ENCODE measurements at places on chromosomes 6 and 20.

DNA sequence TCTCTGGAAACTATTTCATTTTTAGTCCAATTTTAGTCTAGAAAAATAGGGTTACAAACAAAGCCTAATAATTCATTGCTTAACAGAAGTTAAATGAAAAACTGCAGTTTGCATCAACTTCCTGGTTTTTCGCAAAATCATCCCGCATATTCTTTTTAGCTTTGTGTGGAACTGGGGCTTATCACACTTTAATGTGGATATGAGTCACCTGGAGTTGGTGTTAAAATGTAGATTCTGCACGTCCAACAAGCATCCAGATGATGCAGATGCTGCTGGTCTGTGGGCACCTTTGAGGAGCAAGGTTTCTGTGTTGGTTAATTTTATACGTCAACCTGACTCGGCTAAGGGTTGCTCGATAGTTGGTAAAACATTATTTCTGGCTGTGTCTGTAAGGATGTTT is 126.1 kb downstream of the PLCB4 start:
- no peak for DNase-seq

- no peak for DNase-seq
Measured at GRCh38 chr6:159074876-159075275, 30.1 kb upstream of the TAGAP start.

DNA sequence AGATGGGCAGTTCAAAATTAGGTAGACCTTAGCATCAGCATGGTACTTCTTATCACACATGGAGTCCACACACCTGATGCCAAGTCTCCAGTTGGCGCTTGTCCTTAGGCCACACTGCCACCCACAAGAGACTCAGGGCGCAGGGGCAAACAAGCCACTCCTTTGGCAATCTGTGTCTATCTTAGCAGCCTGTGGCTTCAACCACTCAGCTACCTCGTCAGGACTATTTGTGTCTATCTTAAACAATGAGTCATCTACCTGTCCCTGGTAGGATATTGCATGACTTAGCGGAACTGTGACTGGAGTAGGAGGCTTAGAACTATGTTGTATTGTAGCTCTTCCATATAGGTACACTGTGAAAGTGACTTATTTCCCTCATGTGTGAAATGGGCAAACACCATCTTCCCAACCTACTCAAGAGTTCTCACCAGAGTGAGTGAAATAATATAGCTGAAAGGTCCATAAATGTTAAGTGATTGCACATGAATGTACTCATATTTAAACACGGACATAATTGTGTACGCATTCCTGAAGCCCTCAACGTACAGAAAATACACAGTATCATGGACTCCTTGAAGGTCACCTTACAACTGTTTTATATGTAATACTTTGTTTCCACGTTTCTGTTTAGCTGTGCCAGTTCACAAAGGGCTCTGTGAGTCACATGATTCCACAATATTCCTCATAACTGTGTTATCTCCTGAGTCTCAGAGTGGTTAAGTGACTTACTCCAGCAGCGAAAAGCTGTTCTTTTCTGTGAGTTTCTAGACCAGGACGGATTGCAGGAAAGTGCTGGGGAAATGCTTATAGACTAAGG is 1.6 kb downstream of the TRIM27 start:
- no peak for DNase-seq

DNA sequence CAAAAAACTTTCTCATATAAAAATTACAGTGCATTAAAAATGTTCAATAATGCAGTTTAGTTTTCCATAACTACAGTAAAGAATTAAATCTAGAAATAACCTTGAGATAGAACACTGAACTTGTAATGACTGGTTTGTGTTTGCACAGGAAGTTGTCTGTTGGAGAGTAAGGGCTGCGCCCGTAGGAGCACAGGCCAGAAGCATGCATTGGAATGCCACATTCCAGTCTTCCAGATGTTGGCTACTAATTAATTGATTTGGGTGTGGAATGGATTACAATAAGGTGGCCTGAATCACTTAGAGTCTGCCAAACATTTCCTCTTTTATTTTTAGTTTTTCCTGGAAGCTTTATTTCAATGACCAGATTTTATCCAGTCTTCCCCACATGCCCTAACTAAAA is 582.6 kb upstream of the MMS22L start:
- DNase-seq = no peak

DNA sequence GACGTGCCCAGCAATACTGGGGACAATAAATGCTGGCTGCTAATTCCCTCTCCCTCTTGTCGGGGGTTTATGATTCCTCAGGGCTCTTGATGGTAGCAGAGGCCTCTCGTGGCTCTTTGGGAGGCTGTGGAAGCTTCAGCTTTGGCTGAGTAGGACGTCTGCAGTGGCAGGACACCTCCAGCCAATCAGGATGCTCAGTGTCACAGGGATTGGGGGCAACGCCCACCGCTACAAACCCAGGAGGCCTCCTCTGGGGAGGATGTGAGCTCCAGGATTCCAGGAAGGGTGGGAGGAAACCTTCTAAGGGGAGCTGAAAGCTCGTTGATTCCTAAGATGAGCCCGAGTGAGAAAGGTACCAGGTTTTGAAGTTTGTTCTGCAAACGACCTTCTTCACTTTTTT is 19.4 kb downstream of the RSPO4 start:
- DNase-seq = no peak

DNA sequence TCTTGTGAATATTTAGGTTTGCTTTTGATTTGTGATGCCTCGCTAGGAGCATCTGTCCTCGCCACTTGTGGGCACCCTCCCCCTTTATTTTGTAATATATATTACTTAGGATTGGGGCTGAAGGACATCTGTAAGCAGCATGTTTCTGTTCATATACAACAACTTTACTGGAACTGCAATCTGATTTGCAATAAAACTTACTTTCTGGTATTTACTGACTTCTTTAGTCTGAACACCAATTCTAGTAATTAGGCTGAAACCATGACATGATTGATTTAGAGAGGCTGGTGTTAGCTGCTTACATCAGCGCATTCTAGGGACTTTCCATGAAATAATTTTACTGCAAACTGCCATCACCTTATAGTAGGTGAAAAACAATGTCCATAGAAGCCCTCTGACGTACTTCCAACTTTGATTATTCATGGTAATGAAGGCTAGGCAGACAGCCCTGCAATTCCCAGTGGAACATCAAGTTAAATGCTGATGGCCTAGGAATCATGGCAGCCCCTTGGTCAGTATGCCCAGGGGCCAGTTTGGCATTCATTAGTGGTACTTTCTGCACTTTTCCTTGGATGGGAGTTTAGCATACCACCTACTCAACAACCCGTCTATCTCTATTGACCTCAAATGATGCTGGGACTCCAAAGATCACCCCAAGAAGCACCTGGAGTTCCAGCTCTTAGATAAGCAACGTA is 132.9 kb upstream of the MCHR2 start:
- DNase-seq = no peak

GRCh38 chr6:103018426-103018825 is 1624.9 kb downstream of the GRIK2 start:
- DNase-seq = no peak

GRCh38 chr20:47998736-47999135 is 213.5 kb upstream of the SULF2 start:
- no peak for DNase-seq

GRCh38 chr20:48735112-48735511 is 92.7 kb downstream of the PREX1 start:
- no peak for DNase-seq

DNA sequence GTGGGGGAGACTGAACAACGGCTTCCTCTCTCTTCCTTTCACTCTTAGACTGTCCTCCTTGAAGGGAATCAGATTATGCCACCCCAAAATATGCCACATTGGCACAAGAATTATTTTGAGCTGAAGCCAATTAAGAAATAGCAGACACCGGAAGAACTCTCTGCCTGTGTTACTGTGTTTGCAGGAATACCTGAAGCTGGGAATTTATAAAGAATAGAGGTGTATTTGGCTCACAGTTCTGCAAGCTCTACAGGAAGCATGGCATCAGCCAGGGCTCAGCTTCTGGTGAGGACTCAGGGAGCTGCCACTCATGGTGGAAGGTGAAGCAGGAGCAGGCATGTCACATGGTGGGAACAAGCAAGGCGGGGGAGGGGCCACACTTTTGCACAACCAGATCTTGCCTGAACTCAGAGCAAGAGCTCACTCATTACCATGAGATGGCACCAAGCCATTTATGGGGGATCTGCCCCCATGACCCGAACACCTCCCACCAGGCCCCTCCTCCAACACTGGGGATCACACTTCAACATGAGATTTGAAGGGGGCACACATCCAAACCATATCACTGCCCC is 46.0 kb downstream of the PCNA start:
- no peak for DNase-seq

DNA sequence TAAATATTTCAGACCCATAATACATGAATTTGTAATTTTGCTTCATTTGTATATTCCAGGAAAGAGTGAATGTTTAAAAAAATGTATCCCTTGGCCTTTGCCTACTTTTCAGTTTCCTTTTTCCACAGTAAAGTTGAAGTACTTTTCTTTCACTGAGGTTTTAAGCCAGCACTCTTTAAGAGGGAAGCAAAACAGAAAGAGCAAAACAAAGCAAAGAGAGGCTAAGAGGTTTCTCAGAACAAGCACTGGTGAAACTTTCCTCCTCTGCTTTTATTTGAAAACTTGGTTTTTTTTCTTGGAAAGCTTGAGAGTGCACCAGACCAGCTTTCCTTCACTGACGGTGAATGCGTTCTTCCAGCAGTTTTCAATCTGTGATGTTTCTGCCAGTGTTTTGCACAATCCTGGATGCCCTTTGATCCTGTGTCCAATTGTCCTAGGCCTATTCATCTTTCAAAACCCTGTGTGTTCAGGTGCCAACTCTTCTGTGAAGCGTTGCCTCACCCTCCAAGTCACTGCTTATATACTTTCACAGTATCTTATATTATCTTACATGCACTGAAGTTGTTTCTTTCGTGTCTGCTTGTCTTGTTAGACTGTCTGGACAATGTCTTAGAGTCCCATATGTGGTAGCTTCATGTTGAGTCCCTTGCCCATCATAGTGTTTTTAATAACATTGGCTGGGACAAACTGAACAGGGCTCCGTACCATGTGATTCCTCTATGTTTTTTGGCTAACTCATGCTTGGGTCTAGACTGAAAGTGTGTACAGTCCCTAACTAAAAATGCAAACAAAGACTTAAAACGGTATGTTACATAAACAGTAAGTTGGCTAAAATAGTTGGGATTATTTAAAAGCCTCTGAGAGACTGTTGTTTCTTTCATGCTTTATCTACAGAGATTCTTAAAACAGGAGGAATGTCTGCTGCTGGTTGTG is 1.9 kb downstream of the RNF217 start:
- no peak for DNase-seq

- no peak for DNase-seq
Measured at GRCh38 chr6:71290611-71291010, 2.0 kb downstream of the OGFRL1 start.

DNA sequence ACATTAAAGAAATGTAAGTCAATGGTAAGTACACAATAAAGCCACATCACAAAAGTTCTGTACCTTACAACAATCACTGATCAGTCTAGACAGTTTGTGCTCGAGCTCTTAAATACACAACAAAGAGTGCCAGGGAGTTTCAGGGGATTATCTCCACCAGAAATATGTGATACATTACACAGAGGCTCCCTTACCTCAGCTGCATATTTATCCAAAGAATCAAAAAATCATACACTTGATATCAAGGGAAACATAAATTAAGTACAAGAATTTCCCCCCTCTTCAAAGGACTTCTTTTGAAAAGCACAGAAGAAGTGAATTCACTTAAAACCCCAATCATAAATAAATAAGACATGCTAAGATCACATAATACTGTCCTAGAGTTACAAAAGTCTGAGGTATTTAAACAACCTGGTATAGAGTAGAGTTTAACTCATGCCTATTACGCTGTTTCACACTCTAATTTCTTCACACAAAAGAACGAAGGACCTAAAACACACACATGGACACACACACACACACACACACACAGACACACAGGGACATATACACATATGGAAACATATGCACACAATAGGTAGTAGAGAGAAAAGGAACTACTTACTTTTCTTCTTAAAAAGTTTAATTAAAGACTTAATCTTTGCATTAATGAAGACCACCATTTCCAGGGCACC is 528 bp downstream of the NHSL1 start:
- no peak for DNase-seq

DNA sequence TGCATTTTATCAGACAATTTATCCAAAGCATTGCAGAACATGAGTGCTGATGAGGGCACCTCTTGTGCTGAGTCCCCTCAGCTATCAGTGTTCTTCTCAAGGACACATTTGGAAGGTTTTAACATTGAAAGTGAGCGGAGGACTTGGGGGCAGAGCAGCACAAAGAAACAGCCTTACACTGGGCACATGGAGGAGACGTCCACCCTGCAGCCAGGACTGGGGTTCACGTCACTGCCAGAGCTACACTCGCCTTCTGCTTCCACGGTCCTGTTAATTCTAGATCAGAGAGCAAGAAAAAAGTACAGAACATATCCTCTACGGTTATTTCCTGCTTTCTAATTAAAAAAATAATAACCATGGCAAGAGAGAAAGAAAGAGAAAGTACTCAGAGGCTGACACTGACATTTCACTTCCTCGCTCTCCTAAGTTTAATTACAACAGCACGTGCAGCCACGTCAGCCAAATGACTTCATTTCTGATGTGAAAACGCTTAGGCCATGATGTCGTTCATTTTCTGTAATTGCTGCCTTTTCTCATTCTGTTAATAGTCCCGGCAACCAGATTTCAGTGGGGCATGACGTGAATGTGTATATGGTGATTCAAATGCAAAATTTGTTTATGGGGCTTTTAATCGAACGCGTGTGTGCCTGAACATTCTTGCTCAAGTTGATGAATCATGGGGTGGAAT is 5.1 kb downstream of the PRND start:
- DNase-seq = no peak

DNA sequence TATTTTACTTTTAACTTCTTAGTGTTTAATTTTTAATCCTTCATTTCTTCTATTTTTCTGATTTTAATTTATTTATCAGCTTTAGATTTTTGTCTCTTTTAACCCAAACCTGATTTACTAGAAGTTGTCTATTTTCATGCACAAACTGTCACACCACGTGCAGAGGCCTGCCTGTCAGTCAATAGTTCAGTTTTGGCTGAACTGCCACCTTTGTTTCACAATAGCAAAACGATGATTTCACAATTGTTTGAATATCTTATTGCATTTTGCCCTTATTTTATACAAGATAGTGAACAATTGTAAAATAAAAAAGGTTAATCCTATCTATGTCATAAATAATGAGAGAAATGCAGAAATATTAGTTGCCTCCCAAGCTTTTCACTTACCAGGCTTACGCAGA is 24.0 kb upstream of the PPP1R3G start:
- no peak for DNase-seq

- DNase-seq = no peak
Measured at GRCh38 chr20:63082308-63082938, 75.7 kb upstream of the BHLHE23 start.

- no peak for DNase-seq
Measured at GRCh38 chr6:152225241-152225934, 411.8 kb downstream of the SYNE1 start.

- no peak for DNase-seq
Measured at GRCh38 chr6:42971746-42972327, 7.1 kb downstream of the PEX6 start.

Data from activated naive CD8-positive, alpha-beta T cell treated with anti-CD3 and anti-CD28 coated beads, Interleukin-2, amount 50 U/mL, for 16 hours (primary cell).